ENCODE measurements at places on chromosomes 4 and X.

GRCh38 chr4:28792917-28793597 is 1927.1 kb upstream of the PCDH7 start:
- DNase-seq: no peak

GRCh38 chr4:172996571-172997216 is 171.9 kb upstream of the GALNT7 start:
- DNase-seq: no peak

GRCh38 chr4:106034751-106035150 is 139.5 kb downstream of the NPNT start:
- DNase-seq: no peak

- DNase-seq: no peak
Observed at GRCh38 chrX:129649268-129650182, 5.2 kb downstream of the APLN start.

- no peak for DNase-seq
Observed at GRCh38 chr4:68489338-68489737, 42.1 kb downstream of the TMPRSS11E start.

DNA sequence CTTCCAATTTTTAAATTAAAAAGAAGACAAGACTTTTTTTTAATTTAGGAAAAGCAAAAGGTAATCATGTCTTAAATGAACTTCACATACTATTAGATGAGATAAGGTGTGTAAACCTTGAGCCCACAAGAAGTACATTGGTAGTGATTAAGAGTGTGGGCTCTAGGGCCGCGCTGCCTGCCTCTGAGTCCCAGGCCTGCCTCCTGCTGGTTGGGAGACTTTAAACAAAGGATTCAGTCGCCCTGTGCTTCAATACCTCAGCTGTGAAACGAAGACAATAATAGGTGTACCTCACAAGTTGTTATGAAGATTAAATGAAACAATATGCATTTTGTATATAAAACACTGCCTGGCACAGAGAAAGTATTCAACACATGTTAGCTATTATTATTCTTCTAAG is 95.9 kb upstream of the MYOZ2 start:
- no peak for DNase-seq

- DNase-seq: no peak
Observed at GRCh38 chrX:24145303-24146186, 4.0 kb upstream of the ZFX start.

DNA sequence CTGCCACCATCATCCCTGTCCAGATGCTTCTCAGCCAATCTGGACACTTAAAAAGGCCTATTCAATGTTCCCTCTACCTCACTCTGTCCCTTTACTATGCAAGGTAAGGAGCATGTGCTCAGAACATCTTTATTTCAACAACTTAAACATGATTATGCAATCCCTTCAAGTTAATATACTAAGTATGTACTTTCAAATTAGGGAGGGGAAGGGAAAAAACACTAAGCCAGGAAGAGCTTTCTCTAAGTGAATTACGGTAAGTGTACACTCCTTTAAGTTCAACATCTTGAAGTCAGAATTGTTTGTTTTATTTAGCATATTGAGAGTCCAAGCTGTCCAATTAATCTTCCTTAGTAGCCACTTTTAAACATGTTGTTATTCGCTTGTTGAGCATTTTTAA is 14.1 kb downstream of the SLC10A7 start:
- DNase-seq: no peak
